Activated CD4-positive, alpha-beta T cell treated with anti-CD3 and anti-CD28 coated beads for 24 hours (primary cell): ENCODE measurements at places on chromosomes 5 and 9.

- DNase-seq = no peak
Measured at GRCh38 chr5:39185761-39186160, 33.6 kb downstream of the FYB1 start.

- no peak for DNase-seq
Measured at GRCh38 chr9:36213989-36214388, 23.3 kb downstream of the CLTA start.

DNA sequence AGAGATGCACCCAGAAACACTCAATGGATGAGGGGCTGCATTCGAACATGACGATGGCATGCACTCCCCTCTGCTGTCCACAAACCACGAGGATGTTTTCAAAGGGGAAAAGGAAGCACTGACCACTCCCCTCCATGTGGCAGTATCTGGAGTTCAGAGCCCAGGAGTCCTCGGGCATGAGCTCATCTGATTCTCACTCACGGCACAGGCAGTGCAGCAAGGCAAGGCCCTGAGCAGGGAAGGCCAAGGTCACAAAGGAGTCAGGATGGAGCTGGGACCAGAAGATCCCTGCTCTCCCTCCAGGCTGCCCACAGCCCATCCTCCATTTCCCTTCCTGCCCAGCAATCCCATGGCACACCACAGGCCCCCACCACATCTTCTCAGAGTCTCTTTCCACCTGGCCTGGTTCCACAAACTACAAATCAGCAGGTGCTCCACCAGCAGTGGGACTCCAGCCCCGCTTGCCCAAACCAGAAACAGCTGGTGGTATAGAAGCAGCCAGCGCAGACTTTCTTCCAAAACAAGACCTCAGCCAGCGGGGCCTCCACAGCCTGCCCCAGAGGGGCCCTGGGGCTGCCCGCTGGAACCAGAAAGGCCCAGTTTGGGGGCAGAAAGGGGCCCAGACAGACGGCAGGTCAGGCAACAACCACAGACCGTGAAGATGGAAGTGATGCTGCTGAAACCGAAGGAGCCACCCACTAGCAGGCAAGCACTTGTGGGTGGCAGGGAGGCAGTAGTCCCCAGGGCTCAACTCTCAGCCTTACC lies 12.2 kb downstream of the TNIP1 start:
- DNase-seq = no peak

- no peak for DNase-seq
Measured at GRCh38 chr5:16736158-16736995, 119.6 kb upstream of the RETREG1 start.

- DNase-seq = no peak
Measured at GRCh38 chr9:119044806-119045205, 324.4 kb downstream of the BRINP1 start.

DNA sequence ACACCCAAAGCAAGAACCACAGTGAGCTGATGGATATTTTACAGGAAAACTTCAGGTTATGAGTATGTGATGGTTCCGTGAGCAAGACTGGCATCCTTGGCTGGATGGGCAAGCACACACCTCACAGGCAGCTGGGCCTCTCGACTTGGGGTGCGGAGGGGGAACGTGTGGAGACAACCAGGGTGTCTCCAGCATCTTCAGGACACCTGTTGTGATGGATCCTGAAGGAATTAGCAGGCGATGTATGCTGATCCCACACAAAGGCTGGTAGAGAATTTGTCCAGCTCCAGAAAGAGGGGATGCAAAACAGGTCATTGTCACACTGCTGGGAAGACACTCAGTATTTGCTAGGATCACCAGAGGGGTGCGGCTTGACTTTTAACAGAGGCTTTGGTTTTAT lies 42.7 kb downstream of the SECISBP2 start:
- DNase-seq = no peak

DNA sequence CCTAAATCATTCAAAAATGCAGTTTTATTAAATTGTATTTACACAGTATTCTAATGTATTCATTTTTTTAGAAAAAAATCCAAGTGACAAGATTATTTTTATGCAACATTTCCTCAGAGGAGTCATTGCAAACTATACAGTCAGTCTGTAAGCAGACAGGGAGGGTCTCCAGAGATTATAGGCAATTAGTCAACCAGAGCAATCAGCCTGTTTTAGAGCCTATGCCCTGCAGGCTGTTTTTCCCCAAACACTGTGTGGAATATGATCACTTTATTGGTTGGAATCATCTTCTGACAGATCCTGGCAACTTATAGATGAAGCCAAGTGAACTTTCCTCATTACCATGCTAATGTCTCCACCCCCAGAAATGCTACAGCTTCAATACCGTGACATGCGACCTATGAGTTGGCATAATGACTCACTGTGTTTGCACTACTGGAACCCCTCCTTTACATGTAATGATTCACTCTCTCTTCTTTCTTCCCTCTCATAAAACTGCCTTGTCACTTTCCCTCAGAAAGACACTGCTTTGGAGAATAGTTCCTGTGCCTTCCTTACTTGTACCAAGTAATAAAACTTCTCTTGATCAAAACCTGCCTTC lies 577.7 kb upstream of the FTMT start:
- DNase-seq = no peak

- no peak for DNase-seq
Measured at GRCh38 chr5:32283061-32283460, 29.7 kb downstream of the MTMR12 start.

GRCh38 chr5:123115020-123115419 lies 26.0 kb downstream of the PRDM6 start:
- DNase-seq = no peak

DNA sequence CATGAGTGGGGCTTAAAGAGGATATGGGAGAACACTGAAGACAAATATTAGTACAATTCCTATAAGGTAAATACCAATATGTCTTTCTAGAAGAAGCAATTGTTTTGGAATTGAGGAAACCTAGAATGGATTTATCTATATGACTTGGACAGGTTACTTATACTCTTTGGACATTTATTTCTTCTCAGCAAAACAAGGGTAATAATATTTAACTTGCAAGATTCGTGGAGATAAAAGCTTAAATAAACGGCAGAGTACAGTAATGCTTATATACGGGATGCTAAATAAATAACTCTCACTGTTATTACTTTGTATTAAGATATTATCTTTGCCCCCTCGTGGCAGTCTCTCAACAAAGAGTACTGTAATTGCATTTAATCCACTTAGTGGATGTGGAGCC lies 8.6 kb downstream of the DMRTA1 start:
- DNase-seq = no peak

DNA sequence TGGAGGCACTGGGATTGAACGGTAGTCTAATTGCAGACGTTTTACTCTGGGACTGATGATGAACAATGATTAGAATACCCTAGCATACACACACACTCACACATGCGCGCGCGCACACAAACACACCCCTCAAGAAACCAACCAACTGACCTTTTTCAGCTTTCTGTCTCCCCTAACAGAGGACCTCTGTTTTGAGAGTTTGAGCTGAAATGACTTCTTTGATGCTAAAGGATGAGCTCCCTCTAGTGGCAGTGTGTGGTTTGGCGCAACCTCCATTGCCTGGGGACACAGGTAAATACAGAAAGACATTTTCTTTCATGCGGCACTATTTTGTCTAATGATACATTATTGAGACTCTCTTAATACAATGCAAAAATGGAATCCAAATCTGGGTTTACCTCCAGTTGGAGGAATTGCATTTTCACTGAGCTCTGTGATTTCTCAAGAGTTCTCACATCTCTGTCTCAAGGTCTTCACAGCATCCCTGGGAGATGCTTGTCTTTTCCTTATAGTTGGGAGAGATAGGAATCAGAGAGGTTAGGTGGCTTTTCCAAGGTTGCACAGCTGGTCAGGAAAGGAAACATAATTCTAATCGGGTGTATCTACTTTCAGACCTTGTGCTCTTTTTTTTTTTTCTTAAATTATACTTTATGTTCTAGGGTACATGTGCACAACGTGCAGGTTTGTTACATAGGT lies 187.5 kb downstream of the TMEM38B start:
- peak; percentile 54 for DNase-seq

DNA sequence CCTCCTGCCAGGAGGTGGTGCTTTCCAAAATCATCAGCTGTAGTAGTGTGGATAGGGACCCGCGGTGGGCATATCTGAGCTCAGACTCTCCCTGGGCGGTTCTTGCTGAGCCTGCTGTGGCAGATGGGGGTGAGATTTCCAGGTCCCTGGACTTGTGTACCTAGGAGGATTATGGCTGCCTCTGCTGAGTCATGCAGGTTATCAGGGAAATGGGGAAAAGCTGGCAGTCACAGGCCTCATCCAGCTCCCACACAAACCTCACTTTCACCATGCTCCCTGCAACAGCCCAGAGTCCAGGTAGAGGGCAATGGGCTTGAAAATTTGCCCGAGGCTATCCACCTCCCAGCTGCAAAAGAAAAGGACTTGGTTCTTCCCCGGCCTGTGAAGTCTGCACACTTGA lies 23.4 kb upstream of the MAMDC2 start:
- no peak for DNase-seq

GRCh38 chr9:93193388-93194220 lies 9.7 kb downstream of the WNK2 start:
- DNase-seq = no peak

DNA sequence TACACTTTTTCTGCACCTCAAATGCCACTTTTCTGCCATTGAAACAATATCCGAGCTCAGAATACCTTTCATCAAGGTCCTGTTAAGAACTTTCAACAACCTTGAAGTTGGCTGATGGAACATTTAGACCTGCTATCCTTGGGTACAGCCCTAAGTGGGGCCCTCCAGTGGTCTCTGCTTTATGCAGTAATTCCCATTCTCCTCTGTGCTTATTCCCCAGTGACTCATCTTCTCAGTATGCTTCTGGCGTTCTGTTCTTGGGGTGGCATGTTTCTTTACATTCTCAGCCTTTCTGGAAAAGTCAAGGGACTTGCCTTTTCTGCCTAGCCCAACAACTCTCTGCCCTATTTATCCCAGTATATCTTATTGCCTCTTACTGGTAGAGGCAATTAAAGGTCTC lies 7.1 kb downstream of the ANP32B start:
- DNase-seq = no peak

- DNase-seq = peak; percentile 31
Measured at GRCh38 chr9:132800038-132800648, 77.9 kb downstream of the AK8 start.

GRCh38 chr5:143569722-143570567 lies 166.5 kb upstream of the NR3C1 start:
- DNase-seq = no peak

DNA sequence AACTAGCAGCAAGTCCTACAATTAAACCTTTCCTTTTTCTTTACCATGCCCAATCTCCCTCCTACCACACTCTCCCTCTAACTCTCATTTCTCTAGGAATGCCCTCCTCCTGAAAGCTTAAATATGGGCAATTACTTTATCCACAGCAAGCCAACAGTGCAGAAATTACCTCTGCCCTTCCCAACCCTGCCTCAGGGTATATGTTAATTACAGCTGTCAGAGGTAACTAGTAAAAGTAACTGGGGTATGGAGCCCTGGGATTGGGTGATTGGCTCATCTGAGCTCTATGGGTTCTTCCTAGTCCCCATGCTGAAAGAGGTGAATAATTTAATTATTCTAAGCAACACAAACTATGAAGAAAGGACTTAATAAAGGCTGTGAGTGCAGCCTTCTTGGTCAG lies 478.9 kb upstream of the NMUR2 start:
- no peak for DNase-seq

GRCh38 chr5:28386712-28387111 lies 1348.3 kb upstream of the CDH9 start:
- DNase-seq = no peak

DNA sequence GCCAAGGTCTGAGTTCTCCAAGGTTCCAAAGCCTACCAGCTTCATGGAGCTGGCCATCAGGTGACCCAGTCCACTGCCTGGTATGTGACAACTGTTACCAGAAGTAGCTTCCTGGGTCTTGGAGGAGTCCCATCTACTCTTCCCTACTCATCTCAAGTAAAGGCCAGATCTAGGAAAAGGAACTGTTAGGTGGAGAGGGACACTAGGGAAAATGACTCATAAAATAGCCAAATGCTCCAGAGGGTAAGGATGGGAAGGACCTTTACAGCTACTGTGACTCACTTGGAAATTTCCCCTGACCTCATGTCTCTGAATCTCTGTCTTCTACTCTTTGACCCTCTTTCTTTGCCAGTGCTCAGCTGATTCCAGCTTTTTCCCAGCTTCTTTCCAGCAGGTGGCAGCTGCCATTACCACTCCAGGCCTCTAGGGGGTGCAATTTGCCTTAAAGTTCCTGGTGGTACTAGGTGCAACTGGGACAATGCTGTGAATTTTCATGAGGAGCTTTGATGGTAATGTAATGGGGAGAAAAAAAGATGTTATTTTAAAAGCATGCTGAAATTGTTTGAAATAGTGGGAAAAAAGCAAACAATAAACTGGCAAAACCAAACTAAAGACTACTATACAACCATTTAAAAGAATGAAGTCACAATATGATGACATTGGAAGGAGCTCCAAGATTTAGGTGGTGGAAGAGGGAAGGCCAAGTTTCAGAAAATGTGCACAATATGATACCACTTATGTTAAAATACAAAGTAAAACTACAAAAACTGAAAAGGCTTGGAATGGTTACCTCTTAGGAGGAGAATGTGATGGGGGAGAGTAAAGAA lies 27.1 kb upstream of the MYORG start:
- DNase-seq = peak; percentile 44

- DNase-seq = no peak
Measured at GRCh38 chr5:38506302-38506701, 50.1 kb downstream of the LIFR start.

GRCh38 chr5:139841549-139841948 lies 45.9 kb downstream of the PSD2 start:
- DNase-seq = no peak

GRCh38 chr9:90365666-90366065 lies 277.0 kb downstream of the DIRAS2 start:
- DNase-seq = no peak

GRCh38 chr5:9126490-9126889 lies 419.4 kb downstream of the SEMA5A start:
- no peak for DNase-seq

GRCh38 chr9:71607461-71607881 lies 160.8 kb downstream of the CEMIP2 start:
- no peak for DNase-seq

GRCh38 chr5:179284751-179285631 lies 60.3 kb downstream of the ADAMTS2 start:
- no peak for DNase-seq

GRCh38 chr9:69264526-69264925 lies 60.5 kb upstream of the ENTREP1 start:
- DNase-seq = no peak

DNA sequence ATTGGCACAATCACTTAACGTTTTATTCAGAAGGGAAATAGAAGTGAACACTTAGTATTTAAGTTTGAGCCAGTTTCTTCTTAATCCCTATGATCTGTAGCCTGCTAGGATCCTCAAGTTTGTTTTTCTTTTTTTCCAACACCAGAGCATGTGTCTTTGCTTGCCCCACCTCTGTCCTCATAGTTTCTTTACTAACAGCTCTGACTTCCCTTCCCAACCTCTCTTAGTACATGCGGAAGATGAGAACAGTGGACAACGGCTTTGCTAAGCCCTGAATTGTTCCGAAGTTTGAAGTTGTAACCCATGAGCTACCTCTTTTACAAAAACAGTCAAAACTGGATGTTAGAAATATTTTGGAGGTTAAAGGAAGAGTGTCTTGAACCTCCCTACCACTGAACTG lies 61.7 kb upstream of the TAF11L2 start:
- no peak for DNase-seq

GRCh38 chr9:135087489-135087792 lies at the start of gene OLFM1:
Gene OLFM1 (plus strand): TSS chr9:135087668. CDS start chr9:135087990, 322 bp downstream.
- no peak for DNase-seq
